ENCODE measurements at places on chromosomes 2 and 18. TPM values are rescaled to one million over a fixed set of nuclear protein-coding genes. Genes with fewer than 3 reads are reported as not detected.

GRCh38 chr2:191100216-191100615 lies 50.6 kb downstream of the STAT4 start:
- no peak for DNase-seq

DNA sequence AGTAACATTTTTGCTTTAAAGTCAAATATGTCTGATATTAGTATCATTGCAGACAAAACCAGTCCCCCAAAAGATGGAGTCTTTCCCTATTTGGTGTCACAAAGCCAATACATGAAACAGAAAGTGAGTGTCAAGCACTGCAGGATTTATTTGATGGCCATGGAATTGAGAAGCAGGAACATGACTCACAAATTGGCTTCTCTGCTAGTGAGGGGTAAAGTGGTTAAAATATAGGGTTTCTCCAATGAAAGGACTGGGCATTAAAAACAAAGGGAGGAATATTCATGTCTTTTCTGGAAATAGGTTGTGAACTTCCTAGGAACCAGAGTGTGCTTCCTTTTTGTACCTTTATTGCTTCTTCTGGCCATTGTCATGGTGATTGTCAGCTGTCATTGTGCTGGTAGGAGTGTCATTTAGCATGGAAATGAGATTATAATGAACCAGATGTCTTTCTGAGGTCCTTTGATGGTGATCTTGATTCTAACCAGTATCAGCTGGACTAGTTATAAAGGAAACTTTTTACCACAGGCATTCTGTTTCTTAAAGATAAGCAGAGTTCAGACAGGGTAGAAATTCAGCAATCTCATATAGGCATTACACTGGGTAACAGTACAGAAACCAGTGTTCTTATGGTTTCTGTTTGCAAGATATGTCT lies 4.1 kb downstream of the REG1B start:
- no peak for DNase-seq

DNA sequence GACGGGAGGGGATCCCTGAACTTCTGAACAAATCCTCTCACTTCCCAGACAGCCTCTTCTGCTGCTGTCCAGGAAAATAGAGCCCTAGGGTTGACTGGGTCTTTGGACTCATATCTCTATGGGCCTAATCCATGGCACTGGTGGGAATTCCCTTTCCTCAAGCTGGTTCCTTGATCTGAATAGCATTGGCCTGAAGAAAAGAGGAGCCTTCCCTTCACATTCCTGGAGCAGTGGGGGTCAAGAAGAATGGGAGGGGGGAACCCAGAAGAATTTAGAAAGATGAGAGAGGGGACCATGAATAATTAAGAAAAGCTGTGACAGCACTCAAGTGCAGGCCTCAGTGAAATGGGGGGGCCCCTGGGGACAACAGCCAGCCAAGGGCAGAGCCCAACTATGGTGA lies 80.2 kb downstream of the COL6A3 start:
- DNase-seq = no peak

- DNase-seq = no peak
Measured at GRCh38 chr2:52613064-52613463, 1154.5 kb upstream of the CHAC2 start.

DNA sequence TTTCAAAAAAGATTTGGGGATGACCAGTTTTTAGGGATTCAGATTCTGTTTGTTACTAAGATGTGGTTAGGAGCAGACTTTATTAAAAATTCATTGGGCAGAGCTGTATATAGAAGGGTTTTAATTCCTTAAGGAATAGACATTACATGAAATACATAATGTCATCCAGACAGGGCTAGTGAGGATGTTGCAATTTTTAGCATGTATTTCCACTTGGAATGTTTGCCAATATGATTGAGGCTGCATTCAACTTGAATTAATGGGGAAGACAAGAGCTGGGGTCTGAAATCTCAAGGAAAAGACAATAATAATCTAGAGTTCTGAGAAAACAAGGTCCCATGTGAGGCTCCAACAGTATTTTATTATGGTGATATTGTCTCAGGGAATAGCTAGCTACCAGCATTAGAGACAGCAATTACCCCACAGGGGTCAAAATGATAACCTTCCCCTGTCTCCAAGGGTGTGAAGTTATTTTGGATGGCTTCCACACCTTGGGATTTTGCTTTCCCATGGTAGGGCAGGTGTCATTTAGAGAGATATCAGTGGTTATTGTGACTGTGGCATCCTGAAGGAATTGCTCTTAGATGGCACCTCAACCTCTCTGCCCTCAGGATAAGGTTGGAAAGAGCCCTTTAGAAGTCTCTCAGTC lies 60.2 kb downstream of the VSNL1 start:
- no peak for DNase-seq

Gene AKAIN1
- not detected for total RNA-seq
